ENCODE measurements at places on chromosomes 6 and 20.

DNA sequence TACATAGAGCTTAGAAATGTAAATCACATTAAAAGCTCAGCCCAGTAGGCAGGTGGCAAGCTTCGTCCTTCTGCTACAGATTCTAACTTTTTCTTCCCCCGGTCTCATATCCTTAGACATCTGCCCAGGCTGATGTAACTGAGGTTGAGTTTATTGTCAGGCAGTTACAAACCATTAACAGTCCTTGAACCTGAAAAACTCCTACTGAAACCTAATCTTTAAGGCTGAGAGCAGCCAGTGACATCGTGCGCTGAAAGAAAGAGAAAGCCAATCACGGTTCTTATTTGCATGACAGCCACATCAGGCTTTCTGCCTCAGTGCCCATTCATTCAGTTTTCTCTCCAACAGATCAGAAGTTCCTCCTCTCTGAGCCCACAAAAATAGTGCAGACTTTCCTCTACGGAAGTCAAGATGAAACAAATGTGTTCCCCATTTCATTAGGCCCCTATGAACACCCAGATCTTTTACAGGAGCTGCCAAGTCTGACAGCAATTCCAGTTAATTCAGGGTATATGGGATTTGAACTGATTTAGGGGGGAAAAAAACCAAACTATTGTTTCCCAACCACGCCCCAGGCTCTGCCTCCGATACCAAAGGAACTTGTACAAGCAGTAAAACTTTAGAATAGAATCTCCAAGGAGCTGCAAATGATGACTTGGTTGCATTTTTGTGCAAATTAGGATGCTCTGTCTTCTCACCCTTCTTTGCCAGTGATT, at the start of gene NHSL1:
NHSL1 (minus strand) TSS at position 192 of the 716 bp plus-strand sequence. CDS start 204 bp downstream, outside the sequence.
- no peak for DNase-seq

- no peak for DNase-seq
These were observed 285.8 kb upstream of the PRND start for GRCh38 chr20:4435671-4436455.

- no peak for DNase-seq
These were observed 7.4 kb downstream of the SIRT5 start for GRCh38 chr6:13581700-13582229.

- peak; percentile 75 for DNase-seq
These were observed 9.7 kb downstream of the NOL7 start for GRCh38 chr6:13624871-13625288.

- no peak for DNase-seq
These were observed 463.7 kb downstream of the CDC5L start for GRCh38 chr6:44851176-44851575.

- no peak for DNase-seq
These were observed 61.0 kb downstream of the CRYBG1 start for GRCh38 chr6:106421496-106421895.

- no peak for DNase-seq
These were observed 33.2 kb upstream of the TTPAL start for GRCh38 chr20:44442298-44443070.

GRCh38 chr6:136035378-136036070, 184.0 kb downstream of the PDE7B start:
- DNase-seq: no peak

- DNase-seq: no peak
These were observed 141.5 kb downstream of the LY86 start for GRCh38 chr6:6729971-6730370.

GRCh38 chr6:38404900-38405556, 234.7 kb downstream of the BTBD9 start:
- DNase-seq: no peak

GRCh38 chr6:32983964-32984621, 15.7 kb downstream of the BRD2 start:
- no peak for DNase-seq

DNA sequence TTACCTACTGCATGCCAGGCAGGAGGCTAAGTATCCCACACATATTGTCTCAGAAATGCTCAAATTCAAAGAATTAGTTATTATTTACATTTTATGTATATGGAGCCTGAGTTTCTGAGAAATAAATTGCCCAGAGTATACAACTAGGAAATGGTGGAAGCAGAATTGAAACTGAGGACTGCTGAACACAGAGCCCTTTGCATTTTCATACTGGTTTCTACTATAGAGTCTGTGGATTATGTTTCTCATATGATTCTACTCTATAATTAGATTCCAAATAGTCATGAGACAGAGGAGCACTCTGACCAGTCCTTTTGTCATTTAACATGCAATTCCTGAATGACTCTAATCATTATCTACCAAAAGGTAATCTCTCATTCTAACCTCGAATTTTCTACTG, 254.3 kb downstream of the LMBRD1 start:
- no peak for DNase-seq

DNA sequence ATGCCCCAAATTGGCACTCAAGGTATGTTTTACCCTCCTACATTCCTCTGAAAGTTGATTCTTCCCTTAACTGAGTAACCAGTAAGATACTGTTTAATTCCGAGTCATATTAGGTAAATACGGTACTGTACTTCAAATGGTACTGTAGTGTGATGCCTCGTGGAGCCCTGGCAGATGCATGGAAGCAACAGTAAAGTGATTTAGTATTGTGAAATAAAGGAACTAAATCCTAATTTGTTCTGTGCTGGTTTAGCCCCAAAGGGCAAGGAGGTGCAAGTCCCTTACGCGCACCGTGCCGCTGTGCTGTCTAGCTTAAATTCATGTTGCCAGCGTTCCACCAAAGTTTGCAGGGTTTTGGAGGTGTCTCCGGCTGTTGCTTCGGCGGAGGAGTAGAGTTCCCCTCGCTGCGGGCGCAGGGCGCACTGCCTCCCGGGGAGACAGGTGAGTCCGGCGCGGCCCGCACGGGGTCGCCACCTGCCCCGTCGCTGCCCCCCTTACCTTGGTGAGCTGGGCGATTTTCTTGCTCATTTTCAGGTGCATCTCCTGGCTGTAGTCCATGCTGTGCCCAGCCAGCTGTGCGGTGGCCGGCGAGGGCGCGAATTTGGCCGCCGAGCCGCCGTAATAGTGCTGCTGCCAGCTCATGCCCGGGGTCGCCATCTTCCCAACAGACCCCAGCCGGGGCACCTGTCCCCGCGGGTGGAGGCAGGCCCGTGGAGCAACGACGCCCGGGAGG, 655 bp downstream of the FAM184A start:
- peak; percentile 80 for DNase-seq

GRCh38 chr6:14921878-14922671, 323.8 kb upstream of the JARID2 start:
- DNase-seq: peak; percentile 59

GRCh38 chr6:134217798-134218140, 100.1 kb downstream of the SGK1 start:
- no peak for DNase-seq

- peak; percentile 72 for DNase-seq
These were observed 8.8 kb upstream of the SRSF6 start for GRCh38 chr20:43448748-43449535.

DNA sequence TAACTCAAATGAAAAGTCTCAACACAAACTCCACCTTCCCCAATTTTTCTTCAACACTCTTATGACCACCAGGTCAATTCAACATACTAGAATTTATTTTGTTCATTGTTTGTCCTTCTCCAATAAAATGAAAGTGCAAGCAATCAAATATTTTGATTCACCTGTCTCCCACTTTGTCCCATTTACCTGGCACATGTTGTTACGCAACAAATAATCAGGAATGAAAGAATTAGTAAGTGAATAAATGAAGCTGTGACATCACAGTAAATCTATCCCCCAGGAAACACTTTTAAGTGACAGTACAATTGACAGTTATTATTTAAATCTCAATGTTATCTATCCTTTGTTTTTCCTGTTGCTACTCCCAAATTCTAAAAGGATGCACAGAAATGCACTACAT, 393.7 kb upstream of the OPRM1 start:
- no peak for DNase-seq

GRCh38 chr20:8755340-8756118, 313.4 kb upstream of the PLCB4 start:
- no peak for DNase-seq

DNA sequence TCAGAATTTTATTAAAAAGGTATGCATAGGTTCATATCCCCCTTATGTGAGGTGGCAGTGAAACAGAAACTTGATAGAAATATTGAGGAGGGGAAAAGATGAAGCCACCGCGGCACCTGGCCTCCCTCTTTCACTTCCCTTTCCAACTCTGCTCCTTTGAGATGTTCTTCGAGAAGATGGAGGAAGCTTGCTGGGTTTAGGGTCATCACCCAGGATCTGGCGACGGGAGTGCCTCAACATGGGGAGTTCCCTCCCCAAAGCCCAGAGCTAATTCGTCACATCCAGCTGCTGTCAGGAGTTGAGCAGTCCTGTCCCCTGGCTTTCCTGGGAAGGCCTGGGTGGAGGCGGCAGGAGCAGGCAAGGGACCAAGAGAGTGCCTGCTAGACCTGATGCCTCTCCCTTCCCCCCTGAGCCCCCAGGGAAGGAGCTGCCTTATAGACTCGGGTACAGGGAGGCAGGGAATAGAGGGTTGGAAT, 29.1 kb downstream of the RREB1 start:
- no peak for DNase-seq

DNA sequence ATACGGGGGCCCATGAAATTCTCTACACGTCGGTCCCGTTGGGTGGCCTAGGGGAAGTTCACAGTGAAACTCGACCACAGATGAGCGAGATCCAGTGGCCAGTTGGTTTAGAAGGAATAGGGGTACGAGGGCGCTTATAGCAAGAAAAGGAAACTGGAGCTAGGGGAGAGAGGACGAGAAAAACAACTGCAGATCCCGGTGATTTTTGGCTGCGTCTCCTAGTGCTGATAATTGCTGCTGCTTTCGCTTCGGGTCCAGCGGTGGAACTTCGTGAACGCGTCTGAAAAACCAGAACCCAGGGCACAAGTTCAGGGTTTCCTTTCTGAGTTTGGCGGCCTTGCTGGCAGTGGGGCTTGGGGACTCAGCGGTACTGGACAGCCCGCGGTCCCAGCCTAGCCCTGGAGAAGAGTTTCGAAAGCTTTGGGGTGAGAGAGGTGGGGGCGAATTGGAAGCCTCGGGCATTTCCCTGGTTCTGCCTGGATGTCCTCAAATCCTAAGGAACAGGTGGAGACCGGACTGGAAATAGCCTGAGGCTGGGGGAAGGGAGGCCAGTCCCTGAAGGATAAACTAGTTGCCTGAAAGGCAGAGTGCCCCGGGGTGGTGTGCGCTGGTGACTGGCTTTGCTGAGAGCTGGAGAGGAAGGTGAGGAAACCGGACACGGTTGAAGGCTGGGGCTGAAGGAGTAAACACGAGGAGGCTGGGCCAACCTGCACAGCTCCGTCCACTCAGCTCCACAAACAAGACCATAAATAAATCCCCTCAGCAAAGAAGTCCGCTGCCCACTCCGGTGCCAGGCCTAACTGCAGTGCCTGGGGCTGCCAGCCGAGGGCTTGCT, 793 bp downstream of the GMPR start:
- DNase-seq: peak; percentile 70

GRCh38 chr20:52318651-52319050, 127.1 kb upstream of the ZFP64 start:
- no peak for DNase-seq

- DNase-seq: no peak
These were observed 65.9 kb downstream of the VEGFA start for GRCh38 chr6:43835872-43836419.

GRCh38 chr20:39700528-39700927, 738.4 kb downstream of the DHX35 start:
- no peak for DNase-seq

DNA sequence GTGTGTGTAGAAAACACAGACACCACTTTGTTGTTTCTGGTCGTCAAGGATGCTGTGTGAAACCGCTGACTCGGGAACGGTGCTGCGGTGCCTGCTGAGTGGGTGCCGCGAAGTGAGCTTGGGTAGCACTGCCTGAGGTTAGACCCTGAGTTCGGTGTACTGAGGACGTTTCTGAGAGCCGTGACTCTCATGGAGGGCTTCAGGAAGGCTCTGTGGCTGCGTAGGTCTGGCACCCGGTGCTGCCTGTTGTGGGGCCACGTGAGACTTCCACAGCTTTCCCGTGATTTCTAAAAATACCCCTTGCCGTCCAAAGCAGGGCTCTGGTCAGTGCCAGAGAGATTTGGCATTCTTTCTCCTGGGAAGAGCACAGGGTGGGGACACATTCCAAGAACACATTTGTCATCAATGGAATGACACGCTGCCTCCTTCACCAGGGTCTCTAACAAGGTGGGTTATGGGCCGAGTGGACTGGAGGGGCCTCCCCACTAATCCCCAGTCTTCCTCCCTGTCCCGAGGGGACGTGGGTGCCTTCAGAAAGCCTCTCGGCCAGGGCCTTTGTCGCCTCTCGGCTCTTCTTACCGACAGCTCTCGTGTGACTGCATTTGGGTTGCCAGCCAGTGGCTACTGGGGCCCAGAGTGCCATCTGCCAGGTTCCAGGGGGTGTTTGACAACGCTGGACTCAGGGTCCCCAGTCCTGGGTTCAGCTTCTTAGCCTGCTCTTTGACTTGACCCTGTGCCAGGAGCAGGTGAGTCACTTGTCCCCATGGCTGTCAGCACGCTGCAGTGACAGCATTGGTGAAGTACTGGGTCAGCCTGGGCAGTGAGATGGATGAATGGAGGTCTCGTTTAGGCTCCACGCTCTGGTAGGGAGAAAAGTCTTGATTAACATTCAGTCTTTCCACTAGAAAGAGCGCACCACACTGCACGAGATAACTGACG, 62.2 kb downstream of the SYNJ2 start:
- DNase-seq: no peak

- DNase-seq: peak; percentile 16
These were observed 635.3 kb upstream of the MARCKS start for GRCh38 chr6:113221850-113222249.

GRCh38 chr20:9440892-9441291, 73.5 kb upstream of the LAMP5 start:
- no peak for DNase-seq

GRCh38 chr6:126804332-126805064, 314.0 kb upstream of the RSPO3 start:
- peak; percentile 20 for DNase-seq

DNA sequence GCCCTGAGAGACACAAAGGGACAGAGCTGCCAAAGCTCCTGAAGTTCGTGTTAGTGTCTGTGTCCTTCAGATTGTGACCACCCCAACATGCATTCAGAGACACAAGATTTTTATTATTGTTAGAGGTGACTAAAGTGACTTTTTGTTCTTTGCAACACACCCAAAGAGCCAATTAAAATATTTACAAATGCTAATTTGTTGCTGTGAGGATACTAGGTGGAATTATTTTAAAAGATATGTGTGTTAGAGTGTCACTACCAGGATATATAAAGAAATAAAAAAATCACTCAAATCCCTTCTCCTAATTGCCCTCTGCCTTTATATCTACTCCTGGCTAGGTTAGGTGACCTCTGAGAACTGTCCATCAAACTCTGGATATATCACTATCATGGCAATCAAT, 160.7 kb downstream of the GRIK2 start:
- DNase-seq: no peak

GRCh38 chr20:17720755-17721154, 21.0 kb downstream of the BANF2 start:
- no peak for DNase-seq

GRCh38 chr6:157157258-157157657, 166.1 kb downstream of the TMEM242 start:
- DNase-seq: no peak

GRCh38 chr6:31945507-31946369, at the start of gene CFB:
CFB (plus strand) TSS chr6:31946095; CDS start chr6:31946222, 127 bp downstream.
- DNase-seq: peak; percentile 79

GRCh38 chr6:134930463-134930862, 19.4 kb downstream of the ALDH8A1 start:
- DNase-seq: no peak

GRCh38 chr20:35886537-35886936, 67.8 kb downstream of the SCAND1 start:
- DNase-seq: no peak

- DNase-seq: no peak
These were observed 1190.5 kb upstream of the EYS start for GRCh38 chr6:66897576-66897975.

- DNase-seq: no peak
These were observed 133.3 kb upstream of the MAN1A1 start for GRCh38 chr6:119482850-119483285.

Measured in H7 (cell line).